Germinal center (tissue), 1 donor: ENCODE measurements at places on chromosomes 2 and 18.

- no peak for DNase-seq
Observed at GRCh38 chr2:1739322-1739957, 4.9 kb downstream of the PXDN start.

GRCh38 chr2:69018678-69019095 lies 5.7 kb downstream of the ANTXR1 start:
- DNase-seq: no peak

DNA sequence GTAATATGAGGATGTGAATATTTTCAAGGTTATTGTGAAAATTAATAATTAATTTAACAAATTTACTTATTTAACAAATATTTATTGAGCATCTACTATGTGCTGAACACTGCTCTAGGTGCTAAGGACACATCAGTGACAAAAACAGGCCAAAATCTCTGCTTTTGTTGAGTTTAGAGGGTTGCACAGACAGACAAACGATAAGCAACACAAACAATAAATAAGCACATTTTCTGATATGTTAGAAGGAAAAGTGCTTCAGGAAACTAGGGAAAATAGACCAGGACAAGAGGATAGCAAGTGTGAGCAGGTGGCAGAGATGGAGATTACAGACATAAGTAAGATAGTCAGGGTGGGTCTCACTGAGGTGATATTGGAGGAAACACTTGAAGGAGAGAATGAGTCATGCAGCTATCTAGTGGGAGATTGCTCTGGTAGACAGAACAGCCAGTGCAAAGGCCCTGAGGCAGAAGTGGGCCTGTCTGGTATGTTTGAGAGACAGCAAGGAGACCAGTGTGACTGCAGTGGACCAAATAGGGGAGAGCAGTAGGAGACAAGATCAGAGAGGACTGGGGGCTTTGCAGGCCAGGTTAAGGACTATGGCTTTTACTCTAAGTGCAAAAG lies 38.3 kb downstream of the SFXN5 start:
- DNase-seq: no peak

- DNase-seq: no peak
Observed at GRCh38 chr18:55547705-55548056, 40.3 kb downstream of the TCF4 start.
